ENCODE measurements at places on chromosomes 11 and 22. TPM values are rescaled to one million over a fixed set of nuclear protein-coding genes. Genes with fewer than 3 reads are reported as not detected.

Gene SFI1
- total RNA-seq = 10.5 TPM

Gene PELI3
- total RNA-seq = 5.8 TPM

Gene CALCA
- total RNA-seq = not detected

Gene PAX6
- total RNA-seq = 1.5 TPM

Gene SLC5A1
- total RNA-seq = 0.24 TPM
